Activated naive CD4-positive, alpha-beta T cell treated with anti-CD3 and anti-CD28 coated beads, Interleukin-2, amount 50 U/mL, for 16 hours (primary cell): ENCODE measurements at places on chromosomes 1 and 21.

DNA sequence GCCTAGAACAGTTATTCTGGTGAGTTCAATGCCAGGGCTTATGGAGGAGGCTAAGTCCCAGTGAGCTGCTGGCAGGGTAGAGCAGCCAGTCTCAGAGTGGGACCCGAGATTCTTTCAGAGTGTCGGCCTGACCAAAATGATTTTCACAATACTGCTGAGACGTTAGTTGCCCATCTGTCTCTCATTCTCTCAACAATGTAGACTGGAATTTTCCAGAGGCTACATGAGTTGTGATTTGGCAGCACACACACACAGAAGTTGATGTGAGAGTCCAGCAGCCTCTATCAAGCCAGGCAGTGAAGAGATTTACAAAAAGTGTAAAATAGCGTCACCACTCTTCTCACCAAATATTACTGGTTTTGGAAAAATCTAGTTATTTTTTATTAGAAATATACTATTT is 21.7 kb downstream of the CACNA1S start:
- DNase-seq, result no peak

- no peak for DNase-seq
Observed at GRCh38 chr1:68000191-68000590, 50.2 kb downstream of the DIRAS3 start.

GRCh38 chr21:29316029-29316742 is 17.5 kb downstream of the BACH1 start:
- DNase-seq, result no peak

DNA sequence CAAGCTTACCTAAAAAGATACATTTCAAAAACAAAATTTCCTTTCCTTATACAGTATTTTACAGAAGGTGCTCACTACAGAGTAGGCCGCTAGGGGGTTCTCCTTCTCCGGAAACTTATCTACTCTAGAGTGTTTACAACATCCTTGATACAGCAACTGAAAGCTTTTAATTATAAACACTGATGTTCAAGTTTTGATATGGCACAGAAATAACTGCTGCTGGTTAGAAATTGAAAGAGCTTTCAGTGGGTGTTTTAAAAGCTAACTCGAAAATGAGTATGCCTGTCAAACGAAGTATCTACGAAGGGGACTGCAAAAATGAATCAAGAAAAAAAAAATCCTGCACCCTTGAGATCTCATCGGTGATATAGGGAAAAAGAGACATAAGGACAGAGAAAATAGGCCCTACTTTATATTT is 1.0 kb downstream of the YOD1 start:
- peak; percentile 51 for DNase-seq

GRCh38 chr1:221227460-221227859 is 348.2 kb downstream of the HLX start:
- no peak for DNase-seq

GRCh38 chr1:51535006-51535592 is 16.0 kb upstream of the EPS15 start:
- DNase-seq, result no peak

GRCh38 chr1:27545876-27546275 is 55.9 kb upstream of the WASF2 start:
- DNase-seq, result no peak
